ENCODE measurements at places on chromosomes 16 and 17.

DNA sequence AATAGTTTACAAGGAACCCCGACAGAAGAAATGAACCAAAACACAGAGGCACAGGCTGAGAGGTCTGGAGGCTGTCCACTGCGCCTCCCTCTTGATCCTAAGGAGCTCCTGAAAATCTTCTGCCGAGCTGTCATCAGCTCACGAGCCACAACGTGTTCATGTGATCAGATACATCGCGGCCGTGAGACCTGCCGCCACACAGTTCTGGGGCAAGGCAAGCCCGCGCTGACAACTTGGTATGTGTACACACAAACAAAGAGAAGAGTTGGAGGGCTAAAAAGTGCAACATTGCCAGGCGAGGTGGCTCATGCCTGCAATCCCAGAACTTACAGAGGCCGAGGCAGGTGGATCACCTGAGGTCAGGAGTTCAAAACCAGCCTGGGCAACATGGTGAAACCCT, 7.6 kb downstream of the EXOC7 start:
- DNase-seq = no peak

GRCh38 chr17:10738521-10739258, 8.9 kb upstream of the TMEM220 start:
- no peak for DNase-seq

DNA sequence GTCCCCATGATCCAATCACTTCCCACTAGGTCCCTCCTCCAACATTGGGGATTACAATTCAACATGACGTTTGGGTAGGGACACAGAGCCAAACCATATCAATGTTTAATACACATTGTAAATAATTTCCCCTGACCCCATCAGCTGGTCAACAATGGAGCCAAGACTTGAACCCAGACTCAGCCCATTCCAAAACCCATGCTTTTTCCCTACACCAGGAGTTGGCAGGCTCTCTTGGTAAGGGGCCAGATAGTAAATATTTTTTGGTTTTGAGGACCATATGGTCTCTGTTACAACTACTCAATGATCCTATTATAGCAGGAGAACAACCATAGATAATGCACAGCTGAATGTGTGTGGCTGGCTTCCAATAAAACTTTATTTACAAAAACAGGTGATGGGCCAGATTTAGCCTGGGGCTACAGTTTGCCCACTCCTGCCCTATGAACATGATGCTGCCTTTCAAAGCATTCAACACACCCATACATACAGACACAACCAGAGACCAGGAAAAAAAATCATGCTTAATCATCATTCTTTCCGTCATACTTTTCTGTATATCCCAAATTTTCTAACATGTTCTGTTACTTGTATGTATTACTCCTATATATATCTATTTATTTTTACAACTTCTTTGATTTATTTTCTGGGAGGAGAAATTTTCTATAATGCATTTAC, 22.1 kb upstream of the MSI2 start:
- DNase-seq = no peak

GRCh38 chr16:51907680-51908079, 639.3 kb downstream of the TOX3 start:
- DNase-seq = no peak

DNA sequence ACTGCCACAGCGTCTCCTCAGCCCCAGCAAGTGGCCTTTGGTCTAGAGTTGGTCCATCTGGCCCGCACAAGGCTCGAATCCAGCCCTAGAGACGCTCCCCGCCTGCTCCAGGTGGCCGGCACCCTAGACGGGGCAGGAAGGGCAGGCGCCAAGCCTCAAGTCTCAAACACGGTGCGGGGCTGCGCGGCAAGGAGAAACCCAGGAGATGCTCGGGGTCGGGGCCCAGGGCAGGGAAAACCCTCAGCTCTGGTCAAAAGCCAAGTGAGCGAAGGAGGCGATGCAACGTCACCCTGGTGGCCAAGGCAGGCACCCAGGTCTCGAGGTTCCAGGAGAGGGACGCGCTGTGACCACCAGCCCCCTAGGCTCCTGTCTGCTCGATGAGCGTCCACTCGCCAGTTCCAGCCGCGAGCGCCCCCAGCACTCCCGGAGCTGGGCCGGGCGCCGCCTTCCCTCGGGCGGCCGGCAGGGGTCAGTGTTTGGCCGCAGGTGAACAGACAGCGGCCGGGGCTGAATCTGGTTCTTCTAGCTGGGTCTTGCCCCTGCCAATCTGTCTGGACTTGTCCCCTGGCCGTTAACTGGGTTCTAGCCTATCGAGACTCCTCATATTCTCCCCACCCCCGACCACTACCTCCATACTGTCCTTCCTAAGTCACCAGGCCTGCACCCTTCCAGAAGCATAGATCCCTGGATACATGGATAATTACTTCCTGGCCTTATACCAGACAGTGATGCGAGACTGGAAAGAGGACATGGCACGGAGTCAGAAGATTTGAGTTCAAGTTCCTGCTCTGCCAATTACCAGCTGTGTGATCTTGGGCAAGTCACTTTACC, 44.0 kb downstream of the PRAC1 start:
- peak; percentile 67 for DNase-seq

DNA sequence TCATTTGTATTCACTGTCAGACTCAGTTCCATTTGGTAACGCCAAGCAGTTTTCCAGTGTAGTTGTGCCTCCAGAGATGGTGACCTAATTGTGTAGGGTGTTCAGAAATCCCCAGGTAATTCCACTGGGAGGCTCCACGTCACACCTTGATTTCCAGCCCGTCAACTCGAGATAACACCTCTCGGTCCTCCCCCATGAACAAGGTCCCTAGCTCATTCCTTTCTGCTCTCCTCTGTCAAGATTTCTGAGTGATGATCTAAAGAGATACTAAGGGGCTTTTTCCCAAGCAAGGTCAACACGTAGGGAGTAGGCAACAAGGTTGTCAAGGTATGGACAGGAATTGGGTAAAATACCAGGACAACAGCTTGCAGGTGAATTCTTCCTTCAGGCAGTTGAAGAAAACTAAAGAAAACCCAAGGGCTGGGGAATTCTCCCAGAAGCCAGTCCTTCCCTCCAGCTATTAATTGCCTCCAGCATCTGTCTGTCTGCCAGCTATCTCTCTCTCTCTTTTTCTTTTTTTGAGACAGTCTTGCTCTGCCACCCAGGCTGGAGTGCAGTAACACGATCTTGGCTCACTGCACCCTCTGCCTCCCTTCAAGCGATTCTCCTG, 31.4 kb downstream of the GPRC5B start:
- no peak for DNase-seq

GRCh38 chr16:64532117-64532516, 589.7 kb downstream of the CDH11 start:
- DNase-seq = no peak

DNA sequence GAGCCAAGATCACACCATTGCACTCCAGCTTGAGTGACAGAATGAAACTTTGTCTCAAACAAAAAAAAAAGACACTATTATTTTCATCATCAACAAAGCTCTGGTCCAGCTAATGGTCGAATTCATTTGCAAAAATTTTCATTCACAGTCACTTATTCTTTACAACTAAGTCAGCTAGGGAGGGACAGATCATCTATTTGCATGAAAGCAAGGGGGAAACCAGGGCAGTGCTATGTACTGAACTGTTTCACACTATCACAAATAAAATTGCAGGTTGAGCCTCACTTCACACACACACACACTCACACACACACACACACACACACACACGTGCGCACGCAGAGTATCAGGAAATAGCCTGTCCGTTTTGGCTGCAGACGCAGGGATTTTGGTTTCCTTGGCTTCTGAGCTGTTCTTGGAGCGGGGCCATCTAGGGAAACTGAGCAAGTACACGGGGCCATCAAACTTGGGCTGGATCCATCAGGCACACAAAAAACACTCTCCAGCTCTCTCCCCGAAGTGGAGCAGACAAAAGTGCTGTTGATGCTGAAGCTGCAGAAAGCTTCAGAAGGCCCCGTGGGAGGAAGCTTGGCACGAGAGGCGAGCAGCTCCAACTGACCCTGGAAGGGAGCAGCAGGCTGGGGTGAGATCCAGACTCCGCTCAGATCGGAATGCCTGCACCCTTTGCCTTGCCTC, 44.3 kb upstream of the HELZ start:
- DNase-seq = no peak

- DNase-seq = no peak
Measured at GRCh38 chr16:78659668-78660217, 560.3 kb downstream of the WWOX start.

DNA sequence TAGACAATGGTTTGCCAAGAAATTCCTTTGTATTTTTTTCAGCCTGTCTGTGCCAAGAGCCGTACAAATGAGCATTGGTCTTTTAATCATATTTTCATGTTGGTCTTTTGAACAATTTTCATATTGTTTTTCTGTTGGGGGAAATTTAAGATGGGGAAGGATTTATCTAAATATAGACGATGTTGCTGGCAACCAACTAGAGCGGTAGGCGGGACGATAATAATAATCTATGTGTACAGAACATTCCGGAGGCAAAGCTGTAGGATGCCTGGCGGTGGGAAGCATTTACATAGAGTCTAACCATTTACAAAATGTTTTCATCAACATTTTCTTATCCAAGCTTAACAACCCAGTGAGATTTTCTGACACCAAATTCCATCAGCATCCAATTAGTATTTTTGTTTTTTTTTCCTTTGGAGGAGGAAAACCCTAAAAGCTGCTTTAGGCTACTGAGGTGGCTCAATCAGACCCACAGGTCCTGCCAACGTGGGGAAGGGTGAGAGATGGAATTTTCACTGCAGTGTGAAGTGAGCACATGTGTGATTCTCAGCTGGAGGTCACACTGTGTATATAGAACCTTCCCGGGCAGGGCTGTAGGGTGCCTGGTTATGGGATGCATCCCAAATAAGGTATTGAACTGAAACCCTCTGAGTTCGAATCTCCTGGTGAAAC, 11.7 kb upstream of the SEC14L1 start:
- DNase-seq = no peak

DNA sequence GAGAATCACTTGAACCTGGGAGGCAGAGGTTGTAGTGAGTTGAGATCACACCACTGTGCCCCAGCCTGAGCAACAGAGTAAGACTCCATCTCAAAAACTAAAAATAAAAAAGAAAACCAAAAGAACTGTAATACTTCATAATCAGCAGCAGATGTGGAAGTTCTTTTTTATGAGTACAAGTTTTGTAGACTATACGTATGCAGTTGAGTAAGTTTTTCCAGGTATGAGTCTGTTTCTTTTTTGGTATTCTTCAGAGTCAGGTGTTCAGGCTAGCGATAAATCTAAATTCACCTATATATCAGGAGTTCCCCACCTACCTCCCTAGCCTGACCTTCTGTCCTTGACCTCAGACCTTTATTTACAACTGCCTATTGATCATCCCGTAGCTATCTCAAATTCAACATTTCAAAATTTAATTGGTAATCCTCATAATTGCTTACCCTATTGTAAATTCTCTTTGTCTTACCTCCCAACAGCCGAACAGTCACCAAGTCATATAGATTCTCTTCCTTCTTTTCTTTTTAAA, 10.7 kb downstream of the DCTN5 start:
- no peak for DNase-seq

DNA sequence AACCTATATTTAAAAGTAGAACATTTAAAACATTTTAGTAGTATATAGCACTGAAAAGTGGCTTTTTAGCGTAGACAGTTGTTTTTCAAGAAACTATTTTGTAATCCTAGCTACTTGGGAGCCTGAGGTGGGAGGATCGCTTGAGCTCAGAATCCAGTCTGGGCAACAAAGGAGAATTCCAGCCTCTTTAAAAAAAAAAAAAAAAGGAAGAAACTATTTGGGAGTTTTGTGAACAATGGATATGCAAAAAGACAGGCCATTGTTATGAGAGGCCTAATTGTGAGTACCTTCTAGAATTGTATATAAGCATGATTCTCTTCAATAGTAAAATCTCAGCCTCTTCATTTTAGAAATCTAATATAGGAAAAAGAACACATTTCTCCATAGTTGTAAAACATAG, 17.6 kb downstream of the OMG start:
- no peak for DNase-seq

DNA sequence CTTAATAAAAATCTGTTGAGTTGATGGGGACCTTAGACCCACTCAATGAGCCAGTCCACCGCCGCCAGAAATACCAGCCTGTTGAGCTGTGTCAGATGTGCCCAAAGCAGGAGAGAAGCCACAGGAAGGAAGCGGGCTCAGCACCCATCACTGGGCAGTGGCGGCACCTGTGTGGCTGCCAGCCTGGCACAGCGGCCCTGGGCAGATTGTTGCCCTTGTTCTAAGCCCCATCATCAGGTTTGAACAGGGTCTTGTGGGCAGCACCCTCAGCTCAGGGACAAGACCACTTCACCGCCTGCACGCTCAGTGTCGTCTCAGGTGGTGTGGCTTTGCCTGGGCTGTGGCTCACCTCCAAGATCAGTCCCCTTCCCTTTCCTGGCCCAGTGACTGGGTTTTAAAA, 9.3 kb downstream of the ENDOV start:
- no peak for DNase-seq

GRCh38 chr17:3043737-3044365, 19.6 kb downstream of the OR1D5 start:
- DNase-seq = no peak

DNA sequence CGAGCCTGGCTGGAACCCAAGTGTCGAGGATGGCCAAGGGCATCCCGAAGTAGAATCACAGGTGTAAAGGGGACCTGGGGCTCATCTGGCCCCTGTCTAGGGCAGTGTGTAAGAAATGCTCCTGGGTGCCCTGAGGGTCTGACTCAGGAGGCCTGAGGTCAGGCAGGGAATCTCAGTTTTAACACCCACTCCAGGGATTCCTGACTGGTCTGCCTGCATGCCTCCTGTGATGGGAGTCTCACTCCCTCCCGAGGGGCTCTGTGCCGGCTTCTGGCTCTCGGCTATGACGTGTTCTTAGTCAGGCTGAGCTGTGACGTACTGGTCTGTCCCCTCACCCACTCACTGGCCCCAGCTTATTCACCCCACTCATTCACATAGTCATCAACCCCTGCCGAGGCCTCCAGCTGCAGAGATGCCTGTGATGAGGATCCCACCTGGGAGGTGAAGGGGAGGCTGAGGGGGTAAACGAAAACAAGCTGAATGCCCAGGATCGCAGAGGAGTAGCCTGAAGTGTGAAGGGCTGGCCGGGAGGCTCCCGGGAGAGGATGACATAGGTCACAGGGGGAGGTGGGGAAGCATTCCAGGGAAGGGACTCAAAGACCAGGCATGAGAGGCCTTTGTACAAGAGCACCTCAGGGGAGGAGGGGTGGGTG, 23.8 kb downstream of the FAM83G start:
- DNase-seq = no peak

GRCh38 chr17:74646231-74646630, 22.7 kb upstream of the CD300E start:
- DNase-seq = peak; percentile 19

DNA sequence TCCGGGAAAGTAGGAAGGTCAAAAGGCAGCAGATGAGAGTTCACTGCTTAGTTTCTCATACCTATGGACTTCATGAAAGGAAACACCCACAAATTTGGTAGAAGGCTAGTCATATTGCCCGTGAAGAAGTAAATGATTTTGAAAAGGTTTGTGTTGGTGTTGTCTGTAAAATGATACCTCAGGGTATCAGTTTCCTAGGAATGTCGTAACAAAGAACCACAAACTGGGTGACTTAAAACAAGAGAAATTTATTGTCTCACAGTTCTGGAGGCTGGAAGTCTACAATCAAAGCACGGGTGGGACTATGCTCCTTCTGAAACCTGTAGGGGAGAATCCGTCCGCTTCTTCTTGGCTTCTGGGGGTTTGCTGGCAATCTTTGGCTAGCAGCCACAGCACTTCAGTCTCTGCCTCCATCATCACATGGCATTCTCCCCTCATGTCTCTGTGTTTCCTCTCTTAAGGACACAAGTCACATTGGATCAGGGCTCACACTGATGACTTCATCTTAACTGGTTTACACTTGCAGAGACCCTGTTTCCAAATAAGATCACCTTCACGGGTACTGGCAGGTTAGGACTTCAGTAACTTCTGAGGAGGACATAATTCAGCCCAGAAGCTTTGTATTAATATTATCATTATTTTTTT, 2.0 kb upstream of the NAE1 start:
- no peak for DNase-seq
